ENCODE measurements at places on chromosomes 3 and 15.

GRCh38 chr3:36065321-36065720 is 315.0 kb upstream of the STAC start:
- no peak for DNase-seq

GRCh38 chr15:96117270-96117669 is 213.2 kb upstream of the NR2F2 start:
- no peak for DNase-seq

- DNase-seq: no peak
Observed at GRCh38 chr15:98233873-98234272, 273.4 kb downstream of the ARRDC4 start.

GRCh38 chr15:39075311-39075710 is 505.6 kb upstream of the THBS1 start:
- DNase-seq: no peak

DNA sequence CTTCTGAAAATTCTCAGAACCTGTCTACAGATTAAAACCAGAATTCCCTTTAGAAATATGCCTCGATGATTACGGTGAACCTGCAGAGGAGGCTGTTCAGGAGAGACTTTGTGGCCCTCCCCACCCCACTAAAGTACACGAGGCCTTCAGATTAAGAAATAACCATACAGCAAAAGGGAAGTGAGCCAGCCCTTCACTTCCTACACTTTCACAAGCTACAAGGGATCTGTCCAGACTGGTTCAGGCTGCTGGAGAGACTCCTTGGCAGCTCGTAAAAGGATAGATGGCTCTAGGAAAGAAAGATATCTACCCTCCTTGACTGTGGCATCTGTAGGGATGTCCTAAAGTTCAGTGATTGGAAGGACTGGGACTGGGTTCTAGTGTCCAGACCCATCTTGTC is 102.6 kb downstream of the ALDH1A2 start:
- DNase-seq: no peak

GRCh38 chr15:67605871-67606270 is 63.4 kb downstream of the MAP2K5 start:
- no peak for DNase-seq

GRCh38 chr3:23728601-23729117 is 77.1 kb upstream of the UBE2E1 start:
- no peak for DNase-seq

- no peak for DNase-seq
Observed at GRCh38 chr15:89016549-89017041, 71.7 kb upstream of the ABHD2 start.

GRCh38 chr3:61526308-61526707 is 35.1 kb upstream of the PTPRG start:
- no peak for DNase-seq

DNA sequence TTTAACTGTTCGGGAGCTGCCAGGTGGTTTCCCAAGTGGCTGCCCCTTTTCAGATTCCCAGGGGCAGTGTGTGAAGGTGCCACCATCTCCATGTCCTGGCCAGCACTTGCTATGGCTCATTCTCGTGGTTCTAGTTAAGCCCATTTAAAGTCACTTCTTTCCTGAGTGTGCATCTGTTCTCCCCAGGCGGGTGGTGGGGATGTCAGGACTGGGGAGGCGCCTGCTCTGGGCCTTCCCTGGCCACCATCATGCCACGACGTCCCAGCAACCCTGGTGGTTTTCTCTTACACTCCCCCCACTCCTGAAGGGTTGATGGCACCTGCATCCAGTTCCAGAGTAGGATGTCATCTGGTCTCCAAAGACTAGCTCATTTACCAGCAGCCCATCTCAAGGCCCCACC is 56.8 kb upstream of the TAMM41 start:
- DNase-seq: no peak

GRCh38 chr3:154764856-154765640 is 315.1 kb upstream of the MME start:
- DNase-seq: no peak

- no peak for DNase-seq
Observed at GRCh38 chr3:57961177-57961827, 46.9 kb upstream of the FLNB start.

- DNase-seq: no peak
Observed at GRCh38 chr3:166420071-166420470, 582.8 kb upstream of the BCHE start.

DNA sequence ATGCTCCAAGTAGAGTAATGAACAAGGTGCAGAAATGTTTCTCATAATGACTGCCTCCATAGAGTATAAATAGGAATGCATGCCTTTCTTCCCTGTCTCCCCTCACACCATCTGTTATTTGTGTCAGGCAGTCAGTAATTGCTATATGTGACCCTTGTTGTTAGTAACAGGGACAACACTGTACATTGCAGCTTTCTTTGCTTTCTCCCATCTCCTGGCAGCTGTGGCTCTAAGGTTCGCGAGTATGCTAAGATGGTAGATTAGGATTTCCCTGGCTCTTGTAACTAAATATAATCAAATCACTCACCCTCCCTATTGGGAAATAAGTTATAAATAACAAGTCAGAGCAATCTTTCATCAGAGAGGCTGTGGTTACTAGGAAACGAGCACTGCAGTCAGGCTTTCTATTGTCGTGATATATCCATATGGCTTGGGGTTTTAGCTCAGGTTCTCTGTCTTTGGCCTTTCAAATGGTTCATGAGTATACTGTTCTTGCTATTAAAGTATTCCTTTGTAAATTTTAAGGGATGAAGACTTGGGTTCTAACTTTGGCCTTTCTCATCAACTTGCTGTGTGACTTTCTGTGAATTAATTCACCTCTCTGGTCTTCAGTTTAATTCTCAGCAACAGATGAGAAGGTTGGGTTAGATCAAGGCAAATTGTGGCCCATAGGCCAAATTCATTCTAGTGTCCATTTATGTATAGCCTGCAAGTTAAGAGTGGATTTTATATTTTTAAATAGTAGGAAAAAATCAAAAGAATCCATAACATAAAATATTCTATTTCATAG is 8.1 kb upstream of the MINDY4B start:
- DNase-seq: no peak

DNA sequence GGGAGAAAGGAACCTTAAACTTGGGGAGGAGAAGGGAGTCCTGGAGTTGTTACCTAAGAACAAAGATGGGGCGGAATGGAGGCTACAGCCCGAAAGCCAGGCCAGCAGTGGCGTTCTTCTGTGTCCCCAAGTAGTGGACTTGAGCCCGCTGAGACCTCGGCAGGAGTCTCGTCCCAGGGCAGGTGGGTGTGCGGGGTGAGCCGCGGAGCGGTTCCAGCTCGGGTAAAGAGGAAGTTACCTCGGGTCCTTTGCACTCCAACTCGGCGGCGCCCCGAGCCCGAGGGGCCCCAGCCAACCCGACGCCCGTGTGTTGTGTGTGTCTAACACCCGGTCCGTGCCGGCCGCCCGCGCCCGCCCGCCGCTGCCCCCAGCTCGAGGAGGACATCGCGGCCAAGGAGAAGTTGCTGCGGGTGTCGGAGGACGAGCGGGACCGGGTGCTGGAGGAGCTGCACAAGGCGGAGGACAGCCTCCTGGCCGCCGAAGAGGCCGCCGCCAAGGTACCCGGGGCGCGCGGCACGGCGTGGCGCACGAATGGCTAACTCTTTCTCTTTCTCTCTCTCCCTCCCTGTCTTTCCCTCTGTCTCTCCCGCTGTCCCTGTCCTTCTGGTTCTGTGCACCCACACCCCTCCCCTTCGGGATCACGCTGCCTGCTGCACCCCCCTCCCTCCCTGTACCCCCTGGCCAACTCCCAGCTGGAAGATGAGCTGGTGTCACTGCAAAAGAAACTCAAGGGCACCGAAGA is 959 bp downstream of the TPM1 start:
- DNase-seq: peak; percentile 40

GRCh38 chr3:182000447-182000846 is 288.7 kb downstream of the SOX2 start:
- no peak for DNase-seq

DNA sequence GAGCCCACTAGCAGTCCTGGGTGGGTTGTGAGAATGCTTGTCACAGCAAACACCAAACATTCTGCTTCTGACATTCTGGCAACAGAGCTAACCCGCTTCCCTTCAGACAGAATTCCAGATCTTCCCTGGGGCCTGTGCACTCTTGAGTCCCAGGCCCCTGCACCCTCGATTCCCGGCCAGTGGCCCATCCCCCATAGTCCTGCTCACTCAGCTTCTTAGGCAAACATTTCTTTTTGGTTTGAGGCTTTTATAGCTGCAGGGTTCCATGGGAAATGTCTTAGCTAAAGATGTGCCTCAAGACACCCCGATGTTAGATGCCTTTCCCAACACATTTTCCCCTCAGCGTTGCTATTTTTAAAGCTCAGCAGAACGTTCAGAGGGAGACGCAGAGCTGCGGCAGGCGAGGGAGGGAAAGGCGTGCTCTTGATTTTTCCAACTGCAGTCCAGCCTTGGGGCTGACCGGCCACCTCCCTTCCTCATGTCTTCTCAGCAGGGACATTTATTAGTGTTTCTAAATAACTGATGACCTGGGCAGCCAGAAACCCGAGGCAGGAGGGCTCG is 35.2 kb downstream of the ABTB1 start:
- no peak for DNase-seq

- no peak for DNase-seq
Observed at GRCh38 chr3:126422571-126423091, 27.9 kb downstream of the CFAP100 start.

DNA sequence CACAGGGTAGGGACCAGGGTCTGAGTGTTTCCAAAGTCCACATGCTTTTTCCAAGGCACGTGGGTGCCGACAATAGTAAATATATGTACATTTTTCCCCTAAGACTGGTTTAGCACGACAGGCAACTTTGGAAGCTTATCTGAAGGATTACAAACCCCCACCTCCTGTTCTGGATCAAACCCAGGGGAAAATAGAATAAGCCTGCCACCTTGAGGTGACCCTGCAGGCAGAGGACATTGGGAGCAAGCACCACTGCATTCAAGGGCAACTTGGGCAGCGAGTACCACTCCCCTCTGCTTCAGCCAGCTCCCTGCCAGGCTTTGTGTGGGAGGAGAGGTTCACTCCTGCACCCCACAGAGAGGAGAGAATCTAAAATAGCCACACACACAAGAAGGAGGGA is 44.8 kb downstream of the KBTBD12 start:
- DNase-seq: peak; percentile 44
